ENCODE measurements at places on chromosomes 2 and 18. TPM values are rescaled to one million over a fixed set of nuclear protein-coding genes. Genes with fewer than 3 reads are reported as not detected.

GRCh38 chr2:144508172-144508851 is 11.6 kb downstream of the ZEB2 start:
- DNase-seq = no peak
- peaks cover 5% of the 10 kb centered on the region for H3K36me3 ChIP-seq
- peaks cover 33% of the 10 kb centered on the region for H3K4me1 ChIP-seq

Gene FAM110C
- total RNA-seq = 2.0 TPM

Gene OXER1
- 1.9 TPM for total RNA-seq

- H3K27ac ChIP-seq = no peak overlapping the region
- DNase-seq = no peak
- peaks cover 7% of the 10 kb centered on the region for H3K4me1 ChIP-seq
- H3K27me3 ChIP-seq = no peaks in the 10 kb centered on the region
- H3K4me3 ChIP-seq = no peak overlapping the region
Measured at GRCh38 chr2:63073994-63074393, 23.4 kb downstream of the OTX1 start.

Gene SP5
- not detected for total RNA-seq
